Mammary epithelial cell (primary cell): ENCODE measurements at places on chromosomes 13 and 19.

- DNase-seq = no peak
These were observed 15.3 kb downstream of the TTYH1 start for GRCh38 chr19:54430306-54431254.

DNA sequence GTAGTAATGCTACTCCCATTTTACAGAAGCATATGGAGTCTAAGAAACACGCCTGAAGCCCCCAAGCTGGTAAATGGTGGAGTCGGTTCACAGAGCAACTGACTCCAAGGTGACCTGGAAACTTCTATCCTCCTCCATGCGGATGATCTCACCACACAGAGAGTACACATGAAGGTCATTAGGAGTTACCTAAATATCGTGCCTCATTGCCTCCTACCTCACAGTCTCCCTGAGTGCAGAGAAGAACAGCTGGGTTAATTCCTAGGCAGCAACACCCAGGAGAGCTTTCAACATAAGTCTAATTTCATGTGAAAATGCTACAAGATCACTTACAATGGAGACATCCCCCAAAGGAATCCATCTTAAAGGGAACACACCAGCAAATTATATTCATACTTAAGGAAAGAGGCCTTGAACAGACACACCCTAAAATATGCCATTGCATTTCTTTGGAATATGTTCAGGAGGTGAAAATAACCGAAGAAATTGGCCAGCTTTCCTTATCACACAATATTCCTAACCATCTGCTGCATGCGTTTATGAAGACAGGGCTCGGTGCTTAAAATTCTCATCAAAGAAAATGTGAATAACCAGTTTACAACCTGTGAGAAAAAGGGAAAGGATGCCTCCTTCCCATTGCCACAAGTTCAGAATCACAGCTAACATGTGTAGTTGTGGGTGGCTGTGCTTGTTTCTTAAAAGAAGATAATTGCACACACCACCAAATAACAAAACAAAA, 203.6 kb upstream of the NBEA start:
- no peak for DNase-seq

DNA sequence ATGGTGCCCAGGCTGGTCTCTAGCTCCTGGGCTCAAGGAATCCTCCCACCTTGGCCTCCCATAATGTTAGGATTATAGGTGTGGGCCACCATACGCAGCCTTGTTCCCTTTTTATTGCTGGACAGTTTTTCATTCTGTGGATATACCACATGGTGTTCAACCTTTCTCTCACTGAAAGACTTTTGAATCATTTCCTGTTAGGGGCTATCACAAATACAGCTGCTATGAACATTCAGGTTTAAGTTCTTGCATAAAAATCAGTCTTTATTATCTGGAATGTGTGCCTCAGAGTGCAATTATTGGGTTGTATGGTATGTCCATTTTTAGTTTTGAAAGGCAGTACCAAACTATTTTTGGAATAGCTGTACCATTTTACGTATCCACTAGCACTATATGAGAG, 647.2 kb downstream of the LIG4 start:
- no peak for DNase-seq

GRCh38 chr19:13942023-13942684, 3.9 kb upstream of the PODNL1 start:
- DNase-seq = no peak

DNA sequence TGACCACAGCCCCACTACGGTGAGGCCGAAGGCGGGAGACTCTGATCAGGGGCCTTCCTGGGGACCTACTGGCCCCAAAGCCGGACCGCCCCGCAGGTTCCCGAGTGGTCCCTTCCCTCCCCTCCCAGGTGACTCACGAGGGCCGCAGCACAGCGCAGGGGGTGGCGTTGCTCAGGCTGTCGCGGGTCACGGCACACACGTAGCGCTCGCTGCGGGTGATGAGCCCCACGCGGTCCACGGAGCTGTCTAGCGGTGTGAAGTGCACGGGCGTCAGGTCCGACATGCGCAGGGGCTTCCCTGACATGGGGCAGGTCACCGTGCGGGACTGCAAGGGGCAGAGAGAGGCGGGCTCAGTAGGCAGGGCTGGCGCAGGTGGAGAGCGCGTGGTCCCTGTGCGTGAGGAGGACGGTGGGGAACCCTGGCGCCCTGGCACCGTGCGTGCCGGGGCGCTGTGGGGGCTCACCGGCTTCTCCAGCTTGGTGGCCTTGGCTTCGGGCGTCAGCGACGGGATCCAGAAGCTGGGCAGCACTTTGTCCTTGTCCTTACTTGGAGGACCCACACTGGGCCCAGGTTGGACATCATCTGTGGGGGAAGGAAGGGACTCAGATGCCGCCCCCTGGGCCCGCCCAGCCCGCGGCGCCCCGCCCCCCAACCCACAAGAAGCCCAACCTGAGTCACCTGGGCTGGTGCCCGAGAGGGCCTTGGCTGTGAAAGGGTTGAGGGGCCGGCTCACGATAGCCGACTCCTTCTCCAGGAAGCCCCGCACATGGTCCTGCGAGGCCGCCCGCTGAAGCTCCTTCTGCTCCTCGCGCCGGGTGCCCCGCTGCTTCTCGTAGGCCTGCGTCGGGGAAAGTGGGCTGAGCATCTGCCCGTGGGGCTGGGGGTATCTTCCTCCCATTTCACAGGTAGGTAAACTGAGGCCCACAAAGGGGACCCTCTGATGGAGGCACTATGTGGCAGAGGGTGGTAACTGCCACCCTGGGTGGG, 23.7 kb downstream of the NOSIP start:
- DNase-seq = no peak

DNA sequence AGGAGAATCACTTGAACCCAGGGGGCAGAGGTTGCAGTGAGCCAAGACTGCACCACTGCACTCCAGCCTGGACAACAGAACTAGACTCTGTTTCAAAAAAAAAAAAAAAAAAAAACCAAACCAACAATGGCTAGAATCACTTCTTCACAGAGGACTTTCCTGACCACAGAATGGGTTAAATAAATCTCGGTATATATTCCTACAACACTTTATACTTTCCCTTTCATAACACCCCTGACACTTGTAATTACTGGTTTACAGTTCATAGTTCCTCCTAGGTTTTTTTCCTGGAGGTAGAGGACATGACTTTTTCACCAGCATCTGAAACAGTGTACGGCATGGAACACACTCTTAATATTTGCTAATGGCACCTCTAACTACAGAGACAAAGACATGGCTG, 31.4 kb downstream of the ZDHHC20 start:
- no peak for DNase-seq

DNA sequence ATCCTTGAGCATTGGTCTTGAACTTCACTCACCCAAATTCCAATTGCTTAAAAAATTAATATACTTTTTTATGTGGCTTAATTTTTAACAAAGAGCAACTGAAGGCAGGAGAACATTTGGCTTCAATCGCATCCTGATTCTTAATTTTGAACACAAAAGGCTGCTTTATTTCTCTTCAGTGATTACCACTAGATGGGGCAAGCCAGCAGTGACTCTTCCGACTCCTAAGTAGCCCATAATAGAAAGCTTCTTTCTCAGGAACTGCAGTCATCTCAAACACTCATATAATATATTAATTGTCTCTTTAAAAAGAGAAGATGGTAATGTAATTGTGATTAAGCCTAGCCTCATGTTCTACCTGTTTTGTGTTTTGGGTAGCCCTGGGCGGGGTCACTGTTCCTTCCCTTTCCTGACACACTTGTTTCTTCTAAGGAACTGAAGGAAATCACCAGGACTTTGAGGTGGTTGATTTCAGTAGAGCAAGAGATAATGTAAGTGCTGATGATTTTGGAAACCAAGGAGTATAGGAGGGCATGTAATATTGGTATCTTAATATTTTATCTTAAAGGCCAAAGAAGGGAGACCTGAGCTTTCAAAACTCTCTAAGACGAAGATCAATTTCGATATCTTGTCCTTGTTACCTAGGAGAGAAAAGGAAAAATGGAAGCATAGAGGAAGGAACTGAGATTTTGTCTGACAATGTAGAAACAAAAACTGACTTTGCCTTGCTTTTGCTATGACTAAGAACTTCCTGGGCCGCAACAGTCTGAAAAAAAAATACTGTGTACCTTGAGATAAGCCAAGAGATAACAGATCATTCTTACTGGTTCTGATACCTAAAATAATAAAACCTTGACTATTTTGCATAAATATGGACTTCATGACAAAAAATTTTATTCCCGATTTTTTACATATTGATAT, 73.1 kb downstream of the TNFSF13B start:
- peak; percentile 6 for DNase-seq

GRCh38 chr13:20431687-20432384, 93.8 kb downstream of the CRYL1 start:
- no peak for DNase-seq

DNA sequence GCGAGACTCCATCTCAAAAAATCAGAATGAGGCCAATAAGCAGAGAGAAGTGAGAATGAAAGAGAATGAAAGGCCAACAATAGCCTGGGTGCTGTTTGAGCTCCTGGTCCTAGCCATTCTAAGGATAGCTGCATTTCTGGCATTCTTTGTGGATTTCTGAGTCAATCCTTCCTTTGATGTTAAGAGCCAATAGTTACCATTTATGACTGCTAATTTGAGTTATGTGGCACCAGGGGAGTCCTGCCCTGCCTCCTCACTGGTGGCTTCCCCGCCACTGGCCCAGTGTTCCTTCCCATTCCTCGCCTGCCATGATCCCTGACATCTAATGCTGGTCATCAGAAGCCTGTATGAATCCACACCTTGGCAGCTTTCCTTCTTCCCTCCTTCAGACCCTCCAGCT, 991.2 kb downstream of the UQCRFS1 start:
- DNase-seq = no peak

GRCh38 chr13:43665388-43665787, 121.4 kb downstream of the ENOX1 start:
- no peak for DNase-seq

DNA sequence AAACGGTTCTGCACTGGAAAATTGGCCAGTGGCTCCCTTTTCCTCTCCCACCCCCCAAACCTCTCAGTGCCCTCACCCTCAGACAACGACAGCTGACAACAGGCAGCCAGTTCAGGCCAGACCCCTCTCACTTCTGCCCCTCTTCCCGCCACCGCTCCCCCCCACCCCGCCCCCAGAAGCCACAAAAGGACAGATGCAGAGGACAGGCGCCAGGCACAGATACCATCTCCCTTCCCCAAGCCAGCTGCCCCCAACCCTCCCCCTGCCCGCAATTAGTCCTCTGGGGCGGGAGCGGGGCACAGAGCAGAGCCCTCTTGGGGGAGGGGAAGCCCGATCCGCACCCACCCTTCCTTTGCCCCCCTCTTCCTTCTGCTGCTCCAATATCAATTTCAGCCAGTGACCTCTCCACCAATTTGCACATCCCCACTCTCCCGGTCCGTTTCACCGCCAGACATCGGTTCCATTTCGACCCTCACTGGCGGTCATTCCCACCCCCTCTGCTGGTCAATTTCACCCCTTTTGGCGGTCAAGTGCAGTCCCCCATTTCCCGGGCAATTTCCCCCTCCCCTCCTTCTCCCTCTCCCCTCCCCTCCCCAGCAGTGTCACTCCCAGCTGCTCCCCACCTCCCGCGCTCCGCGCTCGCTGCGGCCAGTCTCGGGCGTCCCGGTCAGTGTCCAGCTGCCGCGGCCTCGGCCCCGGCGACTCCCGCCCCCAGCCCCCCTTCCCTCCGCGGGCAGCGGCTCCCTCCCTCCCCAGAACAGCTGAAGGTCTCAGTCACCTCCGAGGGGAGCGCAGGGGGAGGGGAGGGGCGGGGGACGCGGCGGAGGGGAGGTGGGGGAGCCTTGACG, at the start of gene SHD:
TSS of gene SHD (plus strand) at position 848 of the 848 bp plus-strand sequence. CDS start 798 bp downstream, outside the sequence.
- no peak for DNase-seq

DNA sequence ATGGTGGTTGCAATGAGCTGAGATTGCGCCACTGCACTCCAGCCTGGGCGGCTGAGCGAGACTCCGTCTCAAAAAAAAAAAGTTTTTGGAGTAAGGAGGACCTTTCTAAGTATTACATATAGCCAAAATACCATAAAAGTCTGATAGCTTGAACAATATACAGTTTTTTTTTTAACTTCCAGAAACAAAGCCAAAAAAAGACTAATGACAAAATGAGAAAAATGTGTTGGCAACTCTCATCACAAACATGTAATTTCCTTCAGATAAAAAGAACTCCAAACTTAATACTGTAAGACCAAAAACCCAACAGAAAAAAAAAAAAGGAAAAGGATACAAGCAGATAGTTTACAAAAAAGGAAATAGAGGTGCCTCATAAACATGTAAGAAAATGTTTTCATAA, 68.2 kb upstream of the MED4 start:
- DNase-seq = no peak

GRCh38 chr19:17078920-17079709, 3.5 kb downstream of the MYO9B start:
- peak; percentile 17 for DNase-seq

- no peak for DNase-seq
These were observed 25.7 kb upstream of the ZNF492 start for GRCh38 chr19:22608441-22608840.

- no peak for DNase-seq
These were observed 21.4 kb downstream of the NWD1 start for GRCh38 chr19:16741084-16741483.

- no peak for DNase-seq
These were observed 6.5 kb upstream of the TNFSF9 start for GRCh38 chr19:6524311-6524710.

GRCh38 chr19:1505991-1506881, 6.6 kb downstream of the ADAMTSL5 start:
- DNase-seq = no peak

DNA sequence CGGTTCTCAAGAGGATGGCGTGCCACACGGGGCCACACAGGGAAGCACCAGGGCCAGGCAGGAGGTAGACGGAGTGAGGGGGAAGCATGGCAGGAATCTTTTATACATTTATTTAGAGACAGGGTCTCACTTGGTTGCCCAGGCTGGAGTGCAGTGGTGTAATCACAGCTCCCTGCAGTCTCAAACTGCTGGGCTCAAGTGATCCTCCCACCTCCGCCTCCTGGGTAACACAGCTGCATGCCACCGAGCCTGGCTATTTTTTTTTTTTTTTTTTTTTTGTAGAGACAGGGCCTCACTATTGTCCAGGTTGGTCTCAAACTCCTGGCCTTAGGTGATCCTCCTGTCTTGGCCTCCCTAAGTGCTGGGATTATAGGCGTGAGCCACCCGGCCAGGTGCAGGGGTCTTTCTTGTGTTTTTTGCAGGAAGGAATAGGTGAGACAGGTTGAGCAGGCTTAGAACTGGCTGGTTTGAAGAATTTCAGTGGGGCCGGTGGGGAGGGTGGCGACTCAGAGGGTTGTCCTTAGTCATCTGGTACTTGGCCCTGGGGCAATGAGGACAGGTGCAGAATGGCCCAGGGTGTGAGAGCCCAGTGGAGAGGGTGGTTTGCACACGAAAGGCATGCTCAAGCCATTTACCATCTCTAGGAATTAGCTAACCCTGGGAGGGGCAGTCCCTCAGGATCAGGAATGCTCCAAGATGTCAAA, 7.6 kb downstream of the SSC5D start:
- DNase-seq = no peak
